ENCODE measurements at places on chromosomes 1 and 21.
A peak's percentile ranks its signal among the peaks of the same experiment; 100 is the strongest.

GRCh38 chr1:74679811-74680210 is 6.2 kb upstream of the ERICH3 start:
- no peaks in the 10 kb centered on the region for H3K27me3 ChIP-seq
- H3K4me3 ChIP-seq: no peak overlapping the region
- no peak for DNase-seq
- no peaks in the 10 kb centered on the region for H3K4me1 ChIP-seq
- H3K27ac ChIP-seq: no peak overlapping the region

GRCh38 chr21:17612565-17613241 is at the start of gene BTG3:
Gene BTG3, minus strand, starts transcription at chr21:17612901. Its CDS starts 3,757 bp downstream, at chr21:17609144.
- H3K36me3 ChIP-seq: no peaks in the 10 kb centered on the region
- peak within 1 kb of the TSS; percentile 88 for H3K4me3 ChIP-seq
- H3K4me1 ChIP-seq: peaks cover 11% of the 10 kb centered on the region
- H3K27ac ChIP-seq: peak within 1 kb of the TSS; percentile 45
- no peaks in the 10 kb centered on the region for H3K27me3 ChIP-seq

DNA sequence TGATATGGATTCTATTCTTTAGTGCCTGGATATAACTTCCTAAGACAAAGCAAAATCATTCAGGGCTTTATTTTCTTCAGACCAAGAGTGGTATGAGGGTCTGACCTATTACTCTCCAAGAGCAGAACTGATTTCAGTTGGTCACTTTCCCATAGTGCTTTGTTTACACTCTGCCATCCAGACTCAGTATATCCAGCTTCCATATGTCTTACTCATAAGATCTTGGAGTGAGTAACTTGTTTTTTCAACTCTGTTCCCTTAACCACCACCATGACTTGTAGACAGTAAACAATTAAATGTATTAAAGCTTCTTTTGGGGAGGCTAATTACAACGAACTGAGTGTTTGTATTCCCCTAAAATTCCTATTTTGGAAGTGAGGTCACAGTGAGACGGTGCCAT is 83.4 kb downstream of the USP24 start:
- H3K4me1 ChIP-seq: no peaks in the 10 kb centered on the region
- H3K4me3 ChIP-seq: no peak overlapping the region
- no peak overlapping the region for H3K27ac ChIP-seq

DNA sequence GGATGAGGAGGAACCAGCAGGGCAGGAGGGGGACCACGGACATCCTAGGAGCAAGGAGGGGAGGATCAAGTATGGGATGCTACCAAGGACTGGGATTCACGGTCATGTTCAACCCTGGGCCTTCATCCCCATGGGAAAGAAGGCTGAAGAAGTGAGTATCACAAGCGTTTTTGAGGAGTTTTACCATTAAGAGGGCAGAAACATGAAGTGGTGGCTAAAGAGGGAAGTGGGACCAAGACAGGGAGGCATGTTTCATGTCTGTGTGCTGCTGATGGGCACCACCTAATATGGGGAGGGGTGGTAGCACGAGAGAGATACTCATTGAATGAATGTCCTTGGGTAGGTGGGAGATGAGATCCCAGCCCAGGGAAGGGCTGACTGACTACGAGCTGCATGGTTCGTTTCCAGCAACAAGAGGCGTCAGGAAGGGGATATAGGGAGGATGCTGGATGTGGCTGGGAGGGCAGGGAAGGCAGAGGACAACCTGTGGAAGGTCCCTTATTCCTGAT is 11.3 kb upstream of the LSS start:
- no peak overlapping the region for H3K4me3 ChIP-seq
- no peak for DNase-seq
- no peaks in the 10 kb centered on the region for H3K27me3 ChIP-seq
- no peaks in the 10 kb centered on the region for H3K36me3 ChIP-seq
- no peaks in the 10 kb centered on the region for H3K4me1 ChIP-seq

DNA sequence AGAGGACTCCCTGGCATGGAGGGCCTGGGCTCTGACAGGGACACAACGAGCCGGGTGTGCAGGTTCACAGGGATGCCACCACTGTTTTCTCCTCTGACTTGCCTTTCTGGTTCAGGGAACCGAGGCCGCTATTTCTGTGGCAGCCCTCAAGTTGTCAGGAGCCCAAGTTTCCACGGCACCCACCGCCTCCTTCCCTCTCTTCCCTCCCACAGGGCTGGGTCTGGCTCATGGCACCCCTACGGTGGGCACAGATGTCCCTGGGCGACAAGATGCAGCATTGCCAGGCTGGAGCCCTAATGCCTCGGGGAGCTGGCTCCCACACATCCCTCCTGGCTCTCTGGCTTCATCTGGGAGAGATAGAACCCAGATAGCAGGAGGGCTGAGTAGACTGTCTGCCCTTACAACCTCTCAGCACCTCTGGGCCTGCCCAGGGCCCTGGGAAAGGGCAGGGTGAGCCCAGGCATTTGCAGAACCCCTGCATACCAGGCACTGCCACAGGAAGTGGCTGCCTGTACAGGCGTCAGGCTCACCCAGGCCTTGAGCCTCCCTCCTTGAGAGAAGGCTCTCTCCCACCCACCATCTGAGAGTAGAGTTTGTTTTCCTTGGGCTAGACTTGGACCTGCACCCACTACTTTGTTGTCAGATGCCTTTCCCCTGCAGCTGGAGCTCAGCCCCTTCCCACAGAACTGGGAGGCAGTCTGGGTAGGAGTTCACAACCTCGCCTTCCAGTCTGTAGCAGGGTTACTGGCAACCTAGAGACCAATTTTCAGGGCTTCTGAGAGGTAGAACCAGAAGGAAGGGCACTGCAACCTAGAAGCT is 20.5 kb downstream of the KCNC4 start:
- H3K36me3 ChIP-seq: peaks cover 10% of the 10 kb centered on the region
- H3K4me3 ChIP-seq: peak overlapping the region; percentile 34
- H3K27ac ChIP-seq: peak overlapping the region; percentile 70

DNA sequence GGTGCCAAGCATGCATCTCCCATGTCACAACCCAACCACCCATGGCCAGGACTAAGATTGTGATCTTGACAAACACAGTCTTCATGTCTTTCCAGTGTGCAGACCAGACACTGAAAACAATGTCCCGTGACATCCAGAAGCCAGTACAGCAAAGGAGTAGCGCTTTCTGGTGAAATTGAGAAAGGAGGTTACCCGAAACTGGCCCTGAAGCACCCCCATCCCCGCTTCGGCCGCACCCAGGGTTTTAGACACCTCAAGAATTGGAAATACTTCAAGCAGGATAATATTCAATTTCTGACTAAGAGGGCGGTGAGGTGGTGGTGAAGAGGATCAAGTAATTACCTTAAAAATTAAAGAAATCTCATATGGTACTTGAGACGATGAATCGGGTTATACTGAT is 10.6 kb upstream of the S100A8 start:
- no peaks in the 10 kb centered on the region for H3K4me1 ChIP-seq
- H3K27me3 ChIP-seq: no peaks in the 10 kb centered on the region
- no peaks in the 10 kb centered on the region for H3K36me3 ChIP-seq
- DNase-seq: no peak
